ENCODE measurements at places on chromosomes 7 and 10. TPM values are rescaled to one million over a fixed set of nuclear protein-coding genes. Genes with fewer than 3 reads are reported as not detected.
A peak's percentile ranks its signal among the peaks of the same experiment; 100 is the strongest.

The NME8 gene
- not detected for polyA plus RNA-seq

The PLXDC2 gene
- 3.6 TPM for polyA plus RNA-seq

The ATRNL1 gene
- polyA plus RNA-seq: 3.9 TPM

The YKT6 gene
- polyA plus RNA-seq: 86.3 TPM

- DNase-seq: no peak
These were observed 89.4 kb downstream of the C10orf90 start for GRCh38 chr10:126580873-126581647.

GRCh38 chr7:94890216-94890615 lies 17.2 kb upstream of the PPP1R9A start:
- no peak for DNase-seq

GRCh38 chr7:135977742-135978066 lies 545 bp upstream of the MTPN start:
- no peak for DNase-seq

DNA sequence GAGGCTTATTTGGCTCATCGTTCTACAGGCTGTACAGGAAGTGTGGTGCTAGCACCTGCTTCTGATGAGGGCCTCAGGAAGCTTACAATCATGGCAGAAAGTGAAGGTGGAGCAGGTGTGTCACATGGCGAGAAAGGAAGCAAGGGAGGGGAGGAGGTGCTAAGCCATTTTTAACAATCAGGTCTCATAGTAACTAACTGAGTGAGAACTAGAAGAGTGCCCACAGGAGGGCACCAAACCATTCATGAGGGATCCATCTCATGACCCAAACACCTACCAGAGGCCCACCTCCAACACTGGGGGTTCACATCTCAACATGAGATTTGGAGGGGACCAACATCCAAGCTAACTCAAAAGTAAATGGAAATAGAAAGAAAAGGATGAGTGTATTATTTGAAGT lies 78.1 kb downstream of the CXCL12 start:
- DNase-seq: no peak

- DNase-seq: no peak
These were observed 850.5 kb upstream of the POT1 start for GRCh38 chr7:125780153-125780552.

GRCh38 chr10:75205908-75206307 lies 4.7 kb upstream of the VDAC2 start:
- DNase-seq: no peak

DNA sequence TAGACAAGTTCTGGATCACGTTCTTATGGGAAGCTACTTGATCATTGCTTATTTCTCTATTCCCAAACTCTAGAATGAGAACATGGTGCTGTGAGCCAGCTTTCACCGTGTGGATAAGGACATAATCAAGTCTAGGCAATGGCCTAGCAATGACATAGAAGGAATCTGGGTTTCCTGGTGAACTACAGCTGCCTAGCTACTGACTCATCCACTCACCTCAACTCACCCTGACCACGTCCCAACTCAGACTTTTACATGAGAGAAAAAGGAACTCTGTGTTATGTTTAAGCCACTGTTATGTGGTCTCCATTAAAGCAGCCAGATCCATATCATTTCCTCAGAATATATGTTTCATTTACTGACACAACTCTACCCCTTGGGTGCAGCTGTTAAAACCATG lies 18.8 kb upstream of the MET start:
- no peak for DNase-seq

- no peak for DNase-seq
These were observed 34.9 kb downstream of the MMRN2 start for GRCh38 chr10:86922553-86922961.

- DNase-seq: peak; percentile 41
These were observed 73.1 kb upstream of the HPS1 start for GRCh38 chr10:98519841-98520240.

- no peak for DNase-seq
These were observed 22.7 kb downstream of the DYNC1I1 start for GRCh38 chr7:95794917-95795515.

DNA sequence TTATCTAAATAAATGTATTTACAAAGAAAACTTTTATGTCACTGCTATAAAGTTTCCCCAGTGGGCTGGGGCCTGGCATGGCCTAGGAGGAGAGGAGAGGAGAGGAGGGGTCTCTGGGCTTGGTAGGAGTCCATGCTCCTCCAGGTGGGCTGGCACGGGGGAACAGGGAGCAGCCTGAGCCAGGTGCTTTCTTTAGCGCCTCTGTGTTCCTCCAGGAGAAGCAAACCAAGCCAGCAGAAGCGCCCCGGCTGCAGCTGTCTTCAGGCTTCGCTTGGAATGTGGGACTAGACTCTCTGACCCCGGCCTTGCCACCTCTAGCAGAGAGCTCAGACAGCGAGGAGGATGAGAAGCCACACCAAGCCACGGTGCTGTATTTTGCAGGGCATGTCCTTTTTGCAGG lies 10.6 kb downstream of the CALHM2 start:
- no peak for DNase-seq

GRCh38 chr7:38432080-38432479 lies 158.6 kb upstream of the TARP start:
- DNase-seq: no peak
